Right kidney (tissue), 9 donors: ENCODE measurements at places on chromosomes 7 and 10.

GRCh38 chr7:4406288-4407058, 275.6 kb upstream of the FOXK1 start:
- DNase-seq, result no peak

- no peak for DNase-seq
Measured at GRCh38 chr10:34135515-34135914, 679.6 kb downstream of the PARD3 start.

GRCh38 chr7:91330191-91330808, 66.1 kb downstream of the FZD1 start:
- no peak for DNase-seq

DNA sequence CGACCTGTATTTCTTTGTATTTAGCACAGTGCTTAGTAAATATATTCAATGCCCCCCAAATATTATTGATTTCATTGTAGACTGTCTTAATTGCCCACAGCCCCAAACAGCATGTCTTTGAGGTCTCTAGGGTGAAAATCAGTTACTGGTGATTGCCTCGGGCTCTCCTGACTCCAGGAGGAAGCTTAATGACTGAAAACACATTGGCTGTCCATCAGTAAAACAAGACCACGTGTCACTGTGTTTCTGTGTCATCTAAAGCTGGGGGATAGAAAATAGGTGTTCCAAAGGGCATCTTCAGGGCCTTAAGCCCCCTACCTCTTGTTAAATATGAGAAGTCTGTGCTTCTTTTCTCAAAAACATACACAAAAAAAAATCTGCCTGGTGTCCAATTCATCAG, 67.9 kb downstream of the CACNA2D1 start:
- no peak for DNase-seq

DNA sequence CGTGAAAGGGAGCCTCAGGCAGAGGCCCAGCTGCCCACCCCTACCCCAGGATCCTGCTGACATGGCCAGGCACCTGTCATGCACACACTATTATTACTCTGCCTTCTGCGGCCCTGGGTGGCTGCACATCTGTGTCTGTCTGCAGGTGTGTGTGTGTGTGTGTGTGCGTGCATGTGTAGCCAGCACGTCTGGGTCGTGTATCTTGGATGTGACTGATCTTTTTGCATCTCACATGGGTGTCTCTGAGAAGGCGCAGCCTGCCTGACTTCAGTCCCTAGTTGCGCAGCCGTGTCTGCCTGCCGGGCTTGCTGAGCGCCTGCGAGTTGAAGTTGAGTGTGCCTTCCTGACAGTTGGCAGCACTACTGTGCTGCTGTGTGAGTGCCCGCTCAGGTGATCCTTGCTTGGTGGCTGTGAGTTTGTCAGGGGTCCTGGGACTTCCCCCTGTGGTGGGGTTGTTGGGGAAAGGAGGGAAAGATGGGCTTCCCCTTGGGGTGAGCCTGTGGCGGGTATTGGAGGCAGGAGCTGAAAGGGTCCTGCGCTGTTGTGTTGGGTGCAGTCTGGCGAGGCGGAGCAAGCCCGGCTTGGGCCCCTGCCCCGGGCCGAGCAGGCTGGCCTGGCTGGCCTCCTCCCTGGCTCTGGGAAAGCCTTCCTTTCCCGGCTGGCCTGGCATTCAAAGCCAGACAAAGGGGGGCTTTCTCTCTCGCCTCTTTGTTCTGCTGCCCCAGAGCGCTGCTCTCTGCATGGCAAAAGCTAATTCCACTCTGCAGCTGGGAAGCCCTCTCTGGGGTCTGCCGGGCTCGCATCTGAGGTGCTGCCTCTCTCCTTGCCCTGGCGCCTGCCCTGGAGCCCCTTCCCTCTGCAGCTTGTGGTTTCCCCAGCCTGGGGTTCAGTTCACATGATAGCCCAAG, 4.9 kb downstream of the TRIM8 start:
- DNase-seq, result no peak

DNA sequence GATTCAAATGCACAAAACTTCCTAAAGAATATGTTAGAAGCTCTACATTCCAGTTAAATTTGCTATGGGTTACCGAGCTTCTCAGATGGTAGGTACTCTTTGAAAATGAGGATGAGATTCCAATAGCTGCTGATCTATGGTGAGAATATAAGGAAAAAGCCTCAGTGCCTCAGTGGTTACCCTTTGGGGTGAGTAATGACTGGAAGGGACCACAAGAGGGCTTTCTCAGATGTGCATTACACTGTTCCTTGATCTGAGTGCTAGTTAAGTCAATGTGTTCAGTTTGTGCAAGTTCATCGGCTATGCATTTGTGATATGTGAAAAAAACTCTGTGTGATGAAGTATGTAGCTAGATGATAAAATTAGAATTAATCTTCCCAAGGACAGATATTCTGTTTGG, 3.5 kb downstream of the NRCAM start:
- no peak for DNase-seq
